Stimulated activated CD8-positive, alpha-beta memory T cell treated with anti-CD3 and anti-CD28 coated beads, Interleukin-7, amount 100 ng/mL, for 1 hour (primary cell): ENCODE measurements at places on chromosomes 3 and 15.

- DNase-seq = no peak
Observed at GRCh38 chr3:60000311-60001105, 950.7 kb upstream of the CFAP20DC start.

- peak; percentile 61 for DNase-seq
Observed at GRCh38 chr3:141441381-141442364, 45.2 kb upstream of the RASA2 start.

GRCh38 chr3:128072454-128073184 lies 20.4 kb downstream of the SEC61A1 start:
- DNase-seq = no peak

DNA sequence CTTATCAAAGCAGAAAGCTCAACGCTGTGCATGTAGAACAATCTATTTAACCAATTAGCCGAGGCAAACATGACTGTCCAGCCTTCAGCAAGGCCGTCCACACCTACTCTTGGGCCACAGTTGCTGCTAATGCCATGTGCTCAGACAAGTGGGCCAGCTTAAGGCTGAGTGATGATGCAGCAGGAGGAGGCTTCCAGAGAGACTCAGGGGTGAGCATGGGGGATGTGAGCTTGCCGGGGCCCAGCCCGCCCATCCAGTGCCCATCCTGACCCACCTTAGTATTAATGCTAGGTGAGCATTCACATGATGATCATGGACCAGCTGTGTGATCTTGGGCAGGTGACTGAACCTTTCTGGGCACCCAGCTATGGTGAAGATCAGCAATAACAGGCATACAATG lies 150.1 kb downstream of the TPRA1 start:
- DNase-seq = no peak

- DNase-seq = no peak
Observed at GRCh38 chr3:150597646-150598045, 5.5 kb upstream of the SELENOT start.

DNA sequence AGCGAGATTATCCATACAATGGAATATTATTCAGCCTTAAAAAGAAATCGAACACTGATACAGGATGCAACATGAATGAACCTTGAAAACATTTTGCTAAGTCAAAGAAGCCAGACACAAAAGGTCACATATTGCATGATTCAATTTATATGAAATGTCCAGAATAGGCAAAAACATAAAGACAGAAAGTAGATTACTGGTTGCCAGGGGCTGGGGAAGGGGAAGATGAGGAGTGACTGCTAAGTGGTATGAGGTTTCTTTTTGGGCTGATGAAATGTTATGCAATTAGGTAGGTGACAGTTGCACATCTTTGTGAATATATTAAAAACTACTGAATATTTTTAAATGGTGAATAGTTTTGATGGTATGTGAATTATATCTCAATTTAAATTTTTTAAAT lies 38.3 kb downstream of the LRRFIP2 start:
- no peak for DNase-seq

- DNase-seq = no peak
Observed at GRCh38 chr3:187850258-187850921, 105.1 kb upstream of the BCL6 start.

DNA sequence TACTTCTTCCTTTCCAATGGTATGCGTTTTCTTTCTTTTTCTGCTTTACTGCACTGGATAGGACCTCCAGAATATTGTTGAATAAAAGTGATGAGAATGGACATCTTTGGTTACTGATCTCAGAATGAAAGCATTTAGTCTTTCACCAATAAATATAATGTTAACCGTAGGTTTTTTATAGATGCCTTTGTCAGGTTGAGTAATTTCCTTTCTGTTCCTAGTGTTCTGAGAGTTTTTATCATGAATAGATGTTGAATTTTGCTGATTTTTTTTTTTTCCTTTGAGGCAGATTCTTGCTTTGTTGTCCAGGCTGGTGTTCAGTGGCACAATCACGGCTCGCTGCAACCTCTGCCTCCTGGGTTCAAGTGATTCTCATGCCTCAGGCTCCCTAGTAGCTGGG lies 158.4 kb downstream of the KLHL25 start:
- no peak for DNase-seq

DNA sequence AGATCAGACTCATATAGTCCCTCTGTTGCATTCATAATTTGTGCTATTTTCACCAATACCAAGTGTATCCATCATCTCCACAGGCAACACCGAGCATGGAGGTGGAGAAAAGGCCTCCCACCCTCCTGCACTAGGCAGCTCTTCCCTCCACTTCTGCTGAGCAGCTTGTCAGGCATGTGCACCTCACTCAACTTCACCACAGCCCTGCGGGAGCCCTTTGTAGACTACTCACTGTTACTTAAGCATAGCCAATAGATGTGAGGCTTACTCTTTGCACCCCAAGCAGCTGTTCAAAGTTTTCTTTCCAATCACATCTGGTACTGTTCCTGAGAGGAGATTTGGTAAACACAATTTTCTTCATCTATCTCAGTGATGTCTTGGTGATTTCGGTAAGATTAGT lies 16.9 kb upstream of the GUCA1C start:
- no peak for DNase-seq

DNA sequence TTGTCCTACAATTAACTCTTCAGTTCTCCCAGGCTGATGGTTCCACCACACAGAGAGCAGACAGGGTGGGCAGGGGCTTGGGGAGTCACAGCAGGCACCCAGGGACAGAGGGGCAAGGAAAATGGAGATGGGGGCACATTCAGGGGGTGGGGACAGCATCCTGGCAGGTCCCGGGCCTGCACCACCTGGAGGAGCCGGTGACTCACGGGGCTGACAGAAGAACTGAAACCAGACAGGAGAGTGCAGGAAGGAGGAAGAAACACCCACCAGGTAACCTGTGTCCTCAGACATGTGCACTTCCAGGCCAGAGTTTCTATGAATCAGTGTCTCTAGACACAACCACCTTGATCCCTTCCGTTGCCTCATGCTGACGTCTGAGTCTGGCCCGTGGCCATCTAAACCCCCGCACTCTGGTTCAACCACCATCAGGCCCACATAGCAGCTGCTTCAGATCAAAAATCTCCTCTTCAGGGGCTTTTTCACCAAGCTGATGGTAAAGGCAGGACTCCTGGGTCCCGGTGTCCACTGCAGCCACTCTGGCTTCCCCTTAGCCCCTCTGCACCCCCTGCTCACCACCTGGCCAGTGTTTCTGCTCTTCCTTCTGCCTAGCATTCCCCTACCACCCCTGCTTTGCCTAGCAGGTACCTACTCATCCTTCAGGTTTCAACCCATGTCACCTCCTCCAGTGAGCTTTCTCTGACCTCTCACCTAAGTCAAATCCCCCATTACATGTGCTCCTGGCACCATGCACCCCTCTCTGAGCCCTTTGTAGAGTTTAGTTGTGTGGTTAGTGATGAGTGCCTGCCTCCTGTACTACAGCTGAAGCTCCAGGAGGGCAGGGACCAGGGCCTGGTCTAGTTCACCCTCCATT lies 16.5 kb upstream of the CYP11A1 start:
- DNase-seq = no peak

DNA sequence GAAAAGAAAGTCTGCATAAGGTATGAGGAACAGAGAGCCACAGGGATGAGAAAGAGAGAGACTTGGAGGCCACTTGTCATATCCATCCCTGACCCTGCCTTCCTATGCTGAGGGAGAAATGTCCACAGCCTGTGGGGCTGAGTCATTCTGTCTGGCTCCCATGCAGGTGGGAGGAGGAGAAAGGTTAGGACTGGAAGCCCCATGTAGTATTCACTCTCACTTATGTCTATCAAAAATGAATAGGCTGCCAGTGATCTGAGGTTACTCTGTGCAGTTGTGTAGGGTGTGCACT lies 71.3 kb downstream of the RAB11A start:
- no peak for DNase-seq

DNA sequence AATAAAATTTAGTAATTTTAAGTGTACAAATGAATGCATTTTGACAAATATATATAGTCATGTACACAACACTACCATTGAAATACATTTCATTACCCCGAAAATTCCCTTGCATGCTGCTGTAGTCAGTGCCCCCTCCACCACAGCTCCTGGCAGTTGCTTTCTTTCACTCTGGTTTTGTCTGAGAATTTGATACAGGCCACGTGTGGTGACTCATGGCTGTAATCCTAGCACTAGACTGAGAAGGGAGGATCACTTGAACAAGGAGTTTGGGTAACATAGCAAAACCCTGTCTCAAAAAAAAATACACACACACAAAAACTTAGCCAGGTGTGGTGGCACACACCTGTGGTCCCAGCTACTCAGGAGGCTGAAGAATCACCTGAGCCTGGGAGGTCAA lies 65.4 kb downstream of the TFRC start:
- no peak for DNase-seq

- no peak for DNase-seq
Observed at GRCh38 chr3:174581558-174581957, 277.6 kb upstream of the NAALADL2 start.

DNA sequence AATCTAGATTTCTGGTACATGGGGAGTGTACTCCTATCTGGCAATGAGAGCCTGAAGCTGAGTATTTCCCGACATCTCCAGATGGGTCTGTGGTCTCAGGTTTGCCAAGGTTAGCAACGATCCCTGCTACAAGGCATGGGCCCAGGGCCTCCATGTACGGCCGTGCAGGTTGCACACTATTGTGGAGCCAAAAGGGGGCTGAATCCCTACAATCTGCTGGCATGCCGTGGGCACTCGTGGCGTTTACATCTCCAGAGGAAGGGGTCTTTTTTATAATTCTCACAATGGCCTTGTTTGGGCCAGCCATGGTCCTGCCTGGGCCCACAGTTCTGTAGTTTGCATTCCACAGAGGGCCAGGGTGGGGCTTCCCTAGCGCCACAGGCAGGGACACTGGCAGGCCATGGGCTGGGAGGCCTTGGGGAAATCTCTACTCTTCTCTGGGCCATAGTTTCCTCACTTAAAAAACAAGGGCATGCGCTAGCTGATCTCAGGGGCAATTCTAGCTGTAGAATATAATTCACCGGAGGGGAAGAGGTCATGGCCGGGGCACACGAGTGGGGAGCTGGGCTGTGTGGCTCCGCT lies 68.9 kb upstream of the TLE3 start:
- DNase-seq = no peak

DNA sequence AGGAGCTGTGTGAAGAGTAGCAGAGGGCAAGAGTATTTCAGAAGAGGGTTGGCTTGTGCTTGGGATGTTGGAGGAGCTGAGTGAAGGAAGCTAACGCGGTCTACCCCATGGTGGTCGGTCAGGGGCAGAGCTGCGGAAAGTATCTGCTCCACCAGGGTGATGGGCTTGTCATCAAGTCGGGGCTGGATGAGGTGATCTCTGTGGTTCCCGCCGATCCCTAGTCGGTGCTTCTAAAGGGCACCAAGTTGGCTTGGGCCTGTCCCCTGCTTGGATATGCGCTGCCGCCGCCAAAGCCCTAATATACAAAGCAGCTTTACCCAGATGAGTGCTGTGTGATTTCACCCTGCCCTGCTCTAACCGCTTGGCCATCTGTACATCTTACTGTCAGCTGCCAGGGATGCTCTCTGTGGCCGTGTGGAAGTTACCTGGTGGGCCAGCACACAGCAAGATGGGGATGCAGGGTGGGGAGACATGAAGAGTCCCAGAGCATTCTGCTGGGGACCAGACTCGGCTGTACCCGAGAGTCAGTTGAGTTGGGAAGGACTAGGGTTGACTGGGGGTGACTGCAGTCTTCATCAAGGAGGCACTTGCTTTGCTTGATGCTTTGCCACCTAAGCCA lies 226.1 kb upstream of the BHLHE40 start:
- DNase-seq = no peak

- no peak for DNase-seq
Observed at GRCh38 chr15:65945616-65946015, 76.3 kb downstream of the RAB11A start.

DNA sequence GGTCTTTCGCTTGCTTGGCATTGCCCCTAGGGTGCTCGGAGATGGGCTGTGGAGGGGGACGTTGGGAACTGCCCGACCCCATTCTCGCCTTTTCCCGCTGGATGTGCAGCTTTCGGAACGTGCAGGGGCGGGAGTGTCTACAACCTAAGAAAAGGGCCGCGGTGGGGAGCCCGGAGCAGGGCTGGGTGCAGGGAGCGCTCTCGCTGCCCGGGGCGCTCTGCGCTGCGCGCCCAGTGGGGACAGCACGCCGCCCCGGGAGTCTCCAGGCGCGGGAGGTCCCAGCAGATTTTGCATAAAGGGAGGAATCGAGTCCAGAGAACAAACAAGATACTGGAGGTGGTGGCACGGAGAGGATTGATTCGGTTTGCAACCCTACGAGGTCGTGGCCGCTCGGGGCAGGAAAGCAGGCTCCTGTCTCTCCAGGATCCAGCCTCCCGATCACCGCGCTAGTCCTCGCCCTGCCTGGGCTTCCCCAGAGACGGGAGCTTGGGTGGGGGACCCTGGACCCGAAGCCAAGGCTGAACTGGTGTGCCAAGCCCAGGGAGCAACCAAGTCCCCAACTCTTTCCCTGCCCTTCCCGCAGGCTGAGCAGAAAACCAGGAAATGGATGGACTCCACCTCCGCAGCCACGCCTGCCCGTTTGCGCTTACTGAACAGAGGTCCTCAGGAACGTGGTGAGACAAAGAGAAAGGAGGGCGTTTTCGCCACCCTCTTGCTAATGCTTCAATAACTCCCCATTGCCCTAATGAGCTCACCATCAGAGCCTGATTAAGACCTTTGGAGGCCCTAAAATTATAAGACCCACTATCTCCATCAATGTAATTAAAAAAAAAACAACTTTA lies 59.7 kb downstream of the NOX5 start:
- no peak for DNase-seq
